ENCODE measurements at places on chromosomes 7 and 10.

DNA sequence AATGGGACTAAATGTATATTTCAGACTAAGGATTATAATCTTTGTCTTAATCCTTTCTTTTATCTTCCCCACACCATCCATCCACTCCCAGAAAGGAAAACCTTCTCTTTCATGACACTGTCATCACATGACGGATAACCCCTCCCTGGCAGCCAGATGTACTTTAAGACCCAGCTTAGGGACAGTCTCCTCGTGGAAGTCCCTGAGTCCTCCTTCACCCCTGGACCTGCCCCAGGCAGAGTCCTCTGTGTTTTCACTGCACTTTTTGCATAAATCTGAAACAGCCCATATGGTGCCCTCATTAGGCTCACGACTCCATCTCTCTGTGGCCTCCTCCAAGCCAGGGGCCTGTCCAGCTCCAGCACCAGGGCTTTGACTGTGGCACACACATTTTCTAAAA, 16.0 kb downstream of the NRAP start:
- no peak for DNase-seq

- DNase-seq: no peak
These were observed 48.5 kb upstream of the TMEM106B start for GRCh38 chr7:12162415-12163113.

DNA sequence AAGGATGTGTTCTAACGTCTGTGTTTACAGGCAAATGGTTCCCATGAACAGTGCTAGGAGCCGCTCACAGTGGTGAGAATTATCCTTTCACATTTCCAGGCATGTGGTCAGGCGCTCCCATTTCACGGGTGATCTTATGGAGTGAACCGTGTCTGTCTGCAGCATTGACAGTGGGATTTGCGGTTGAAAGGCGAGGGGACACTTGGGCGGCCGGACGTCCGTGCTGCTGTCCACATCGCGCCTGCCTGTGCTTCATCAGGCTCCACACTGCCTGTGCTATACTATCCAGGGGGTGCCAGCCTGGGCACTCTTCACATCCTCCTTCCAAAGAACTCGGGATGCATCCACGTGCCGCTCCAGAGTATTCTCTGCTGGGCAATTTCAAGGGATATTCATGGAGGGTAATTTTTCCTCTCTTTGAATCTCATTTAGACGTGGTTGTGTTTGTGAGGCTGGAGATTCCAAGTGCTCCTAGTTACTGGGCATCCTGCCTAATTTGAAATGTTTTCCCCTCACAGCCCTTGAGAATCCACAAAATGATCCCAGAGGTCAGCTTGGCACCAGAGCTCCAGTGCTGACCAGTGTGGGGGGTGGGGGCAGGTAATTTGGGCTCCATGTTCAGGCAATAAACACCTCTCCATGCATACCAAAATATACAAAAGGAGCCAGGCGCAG, 61.9 kb upstream of the EBF3 start:
- no peak for DNase-seq

DNA sequence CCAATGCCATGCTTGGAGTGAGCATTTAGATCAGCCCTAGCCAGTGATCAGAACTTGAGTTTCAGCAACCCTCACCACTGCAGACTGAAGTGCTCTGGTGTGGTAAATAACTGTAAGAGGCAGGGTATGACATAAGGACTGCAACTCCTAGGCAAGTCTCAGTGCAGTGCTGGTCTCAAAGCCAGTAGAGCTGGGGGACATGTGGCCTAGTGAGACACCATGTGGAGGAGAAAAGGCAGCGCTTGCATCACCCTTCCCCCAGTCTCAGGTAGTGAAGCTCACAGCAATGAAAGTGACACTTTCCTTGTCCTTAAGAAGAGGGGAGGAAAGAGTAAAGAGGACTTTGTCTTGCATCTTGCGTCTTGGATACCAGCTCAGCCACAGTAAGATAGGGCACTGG, 386.8 kb upstream of the POT1 start:
- peak; percentile 70 for DNase-seq

- DNase-seq: peak; percentile 97
These were observed at the start of gene ALDH18A1 for GRCh38 chr10:95656291-95657164. TSS of gene ALDH18A1 (minus strand) at chr10:95656711. CDS start at chr10:95653377, 3,334 bp downstream.

GRCh38 chr10:117351558-117351957, 23.7 kb downstream of the PDZD8 start:
- no peak for DNase-seq

GRCh38 chr7:130894909-130895750, 161.1 kb upstream of the KLF14 start:
- no peak for DNase-seq

DNA sequence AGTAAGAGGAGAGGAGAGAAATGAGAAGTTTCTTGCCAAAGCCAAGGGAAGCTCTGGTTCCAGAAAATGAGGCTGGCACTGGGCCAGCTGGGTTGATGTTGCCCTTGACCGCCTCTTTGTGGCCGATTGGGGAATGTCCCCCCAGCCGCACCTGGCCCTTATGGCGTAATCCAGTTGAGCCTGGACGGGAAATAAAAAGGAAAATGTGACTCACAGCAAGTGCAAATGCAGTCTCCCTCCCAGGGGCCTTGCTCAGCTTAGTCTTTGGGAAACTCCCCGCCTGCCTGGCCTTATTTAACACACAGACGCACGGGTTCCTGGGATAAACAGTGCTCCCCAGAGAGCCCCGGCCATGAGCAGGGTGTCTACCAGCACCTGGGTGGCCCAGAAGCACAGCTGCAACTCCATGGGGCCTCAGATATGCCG, 174.8 kb downstream of the KIAA1217 start:
- peak; percentile 64 for DNase-seq

DNA sequence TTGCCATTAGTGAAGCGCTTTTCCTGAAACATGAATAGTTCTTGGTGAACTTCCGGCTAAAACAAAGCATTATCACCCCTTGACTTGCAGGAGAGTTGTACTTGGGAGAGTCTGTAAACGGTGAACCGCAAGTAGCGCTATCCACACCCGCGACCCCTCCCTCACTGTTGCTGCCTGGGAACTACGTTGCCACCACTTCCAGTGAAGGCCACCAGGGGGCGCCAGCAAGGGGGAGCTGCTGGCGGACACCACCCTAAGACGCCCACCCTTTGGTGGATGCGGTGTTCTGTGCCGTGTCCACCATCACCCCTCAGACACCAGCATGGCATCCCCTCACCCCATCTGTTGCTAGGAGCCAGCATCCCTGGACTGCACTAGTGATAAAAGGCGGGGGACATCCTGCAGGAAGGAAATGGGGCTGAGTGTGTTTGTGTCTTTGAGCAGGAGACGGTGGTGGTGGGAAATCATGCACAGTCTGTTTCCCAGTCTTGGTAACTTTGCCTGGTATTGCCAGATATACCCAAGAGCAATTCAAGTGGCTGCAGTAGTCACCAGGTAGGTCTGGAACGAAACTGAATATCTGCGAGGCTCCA, 298.2 kb downstream of the FRMD4A start:
- DNase-seq: peak; percentile 32

GRCh38 chr10:8566737-8567136, 512.2 kb downstream of the GATA3 start:
- no peak for DNase-seq

DNA sequence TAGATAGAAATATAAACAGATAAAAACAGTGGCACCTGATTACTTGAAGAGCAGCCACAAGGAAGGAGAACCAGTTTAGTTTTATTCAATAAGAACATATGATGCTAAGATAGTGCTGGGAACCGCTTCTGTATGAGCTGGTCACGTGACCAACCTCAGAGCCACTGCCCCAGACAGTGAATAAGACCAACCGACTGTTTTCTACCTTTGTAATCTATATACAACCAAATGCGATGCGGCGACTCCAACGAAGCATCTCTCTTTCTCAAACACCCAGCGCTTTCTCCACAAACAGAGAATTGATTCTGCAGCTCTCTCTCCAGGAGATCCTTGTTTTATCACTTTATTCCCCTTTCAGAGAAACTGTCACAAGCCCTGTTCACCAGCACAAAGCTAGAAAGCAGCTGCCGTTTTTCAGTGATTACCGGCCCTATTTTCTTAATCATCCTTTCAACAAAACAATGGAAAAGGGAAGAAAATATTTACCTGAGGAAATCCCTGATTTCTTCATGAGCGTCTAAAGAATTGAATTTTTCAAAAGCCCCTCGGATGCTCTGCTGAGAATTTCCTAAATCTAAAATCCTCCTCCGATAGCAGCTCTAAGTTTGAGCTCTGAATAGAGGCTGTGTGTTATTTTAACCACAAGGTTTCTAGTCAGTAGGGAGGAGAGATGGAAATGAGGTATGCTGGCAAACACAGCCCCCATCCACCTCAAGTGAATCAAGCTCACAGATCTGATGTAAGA, 55.7 kb upstream of the JCAD start:
- DNase-seq: no peak

GRCh38 chr10:114228156-114228555, 10.9 kb upstream of the VWA2 start:
- no peak for DNase-seq

GRCh38 chr10:25952857-25953256, 18.8 kb downstream of the MYO3A start:
- DNase-seq: no peak

GRCh38 chr10:66301078-66301477, 624.8 kb upstream of the LRRTM3 start:
- no peak for DNase-seq

GRCh38 chr10:110852255-110852896, 19.4 kb upstream of the PDCD4 start:
- DNase-seq: no peak

DNA sequence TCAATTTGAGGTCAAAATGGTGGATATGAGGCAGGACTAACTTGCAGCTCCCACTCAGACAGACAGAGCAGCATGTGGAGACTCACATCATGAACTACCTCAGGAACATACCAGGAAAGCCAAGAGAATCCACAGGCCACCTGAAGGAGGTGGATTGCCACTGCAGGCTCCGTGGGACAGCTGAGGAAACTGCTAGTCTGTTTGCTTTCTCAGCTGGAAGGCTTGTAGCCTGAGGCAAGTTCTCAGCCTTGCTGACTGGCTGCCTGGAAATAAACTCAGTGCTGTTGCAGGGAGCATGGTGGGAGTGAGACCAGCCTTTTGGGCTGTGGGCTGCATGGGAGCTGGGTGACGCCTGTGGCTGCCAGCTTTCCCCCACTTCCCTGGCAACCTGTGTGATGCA, 202.9 kb downstream of the ZNF248 start:
- DNase-seq: no peak

GRCh38 chr10:120979435-120980278, 128.5 kb downstream of the WDR11 start:
- DNase-seq: no peak

DNA sequence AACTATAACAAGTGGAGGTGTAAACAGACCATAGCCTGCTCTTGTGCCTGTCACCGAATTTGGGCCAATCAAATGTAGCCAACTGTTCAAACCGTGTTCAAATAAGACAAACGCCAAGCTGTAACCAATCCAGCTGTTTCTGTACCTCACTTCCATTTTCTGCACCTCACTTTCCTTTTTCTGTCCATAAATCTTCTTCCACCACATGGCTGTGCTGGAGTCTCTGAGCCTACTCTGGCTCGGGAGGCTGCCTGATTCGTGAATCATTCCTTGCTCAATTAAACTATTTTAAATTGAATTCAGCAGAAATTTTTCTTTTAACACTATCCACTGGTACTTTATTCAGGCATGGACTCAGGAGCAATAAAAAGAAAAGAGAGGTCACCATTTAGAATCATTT, 29.9 kb upstream of the COL1A2 start:
- no peak for DNase-seq

- DNase-seq: no peak
These were observed 56.5 kb downstream of the ENO4 start for GRCh38 chr10:116905845-116906210.

GRCh38 chr7:46175221-46175620, 254.1 kb upstream of the IGFBP3 start:
- no peak for DNase-seq

DNA sequence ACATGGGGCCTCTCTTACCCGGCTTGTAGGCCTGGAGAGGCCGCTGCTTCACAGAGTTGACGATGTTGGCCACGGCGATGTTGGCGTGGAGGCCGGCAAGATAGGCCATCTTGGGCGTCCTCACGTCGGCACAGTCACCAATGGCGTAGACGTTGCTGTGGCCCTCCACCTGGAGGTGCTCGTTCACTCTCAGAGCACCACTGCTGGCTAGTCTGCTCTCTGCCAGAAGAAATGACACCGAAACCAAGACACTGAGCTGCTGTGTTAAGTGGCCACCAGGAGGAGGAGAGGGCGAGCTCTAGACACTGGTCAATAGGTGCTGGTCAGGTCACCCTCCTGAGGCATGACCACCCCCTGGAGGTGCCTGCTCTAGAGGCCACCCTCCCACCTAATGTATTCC, 17.7 kb downstream of the AIFM2 start:
- no peak for DNase-seq

DNA sequence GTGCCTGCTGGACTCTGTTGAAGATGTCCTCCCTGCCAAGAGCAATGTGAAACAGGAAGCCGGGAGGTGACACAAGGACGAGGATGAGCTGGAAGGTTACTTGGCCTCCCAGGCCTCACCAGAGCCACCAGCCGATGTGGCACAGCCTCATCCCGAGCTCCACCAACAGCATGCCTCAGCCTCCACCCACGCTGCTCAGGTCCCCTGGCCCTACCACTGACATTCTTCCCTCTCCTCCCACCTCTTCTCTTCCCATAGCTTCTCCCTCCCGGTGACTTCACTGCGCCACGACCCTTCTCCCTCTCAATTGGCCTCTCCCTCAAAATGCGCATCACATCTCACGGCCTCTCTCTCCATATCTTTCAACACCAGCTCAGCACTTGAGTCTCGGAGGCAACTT, 249.9 kb downstream of the SKAP2 start:
- DNase-seq: no peak

All from KBM-7 (cell line).